Smooth muscle cell of the brain vasculature (primary cell): ENCODE measurements at places on chromosomes 11 and 22.

DNA sequence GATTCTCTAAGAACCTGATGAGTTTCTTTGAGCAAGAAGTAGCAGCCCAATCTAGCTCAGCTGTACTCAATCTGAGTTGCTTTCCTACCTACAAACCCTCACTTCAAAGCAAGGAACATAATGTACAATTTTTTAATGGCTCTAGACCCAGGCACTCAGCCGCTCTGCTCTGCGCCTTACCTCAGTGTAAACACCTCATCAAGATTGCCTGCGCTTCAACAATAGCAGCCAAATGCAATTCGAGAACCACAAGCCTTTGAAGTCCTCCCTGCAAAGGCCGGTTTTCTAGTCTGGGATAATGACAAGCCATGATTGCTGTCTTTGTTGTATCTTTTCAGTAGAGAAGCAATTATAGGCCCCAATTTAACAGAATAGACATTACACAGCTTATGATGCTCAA is 38.0 kb downstream of the JHY start:
- no peak for DNase-seq

DNA sequence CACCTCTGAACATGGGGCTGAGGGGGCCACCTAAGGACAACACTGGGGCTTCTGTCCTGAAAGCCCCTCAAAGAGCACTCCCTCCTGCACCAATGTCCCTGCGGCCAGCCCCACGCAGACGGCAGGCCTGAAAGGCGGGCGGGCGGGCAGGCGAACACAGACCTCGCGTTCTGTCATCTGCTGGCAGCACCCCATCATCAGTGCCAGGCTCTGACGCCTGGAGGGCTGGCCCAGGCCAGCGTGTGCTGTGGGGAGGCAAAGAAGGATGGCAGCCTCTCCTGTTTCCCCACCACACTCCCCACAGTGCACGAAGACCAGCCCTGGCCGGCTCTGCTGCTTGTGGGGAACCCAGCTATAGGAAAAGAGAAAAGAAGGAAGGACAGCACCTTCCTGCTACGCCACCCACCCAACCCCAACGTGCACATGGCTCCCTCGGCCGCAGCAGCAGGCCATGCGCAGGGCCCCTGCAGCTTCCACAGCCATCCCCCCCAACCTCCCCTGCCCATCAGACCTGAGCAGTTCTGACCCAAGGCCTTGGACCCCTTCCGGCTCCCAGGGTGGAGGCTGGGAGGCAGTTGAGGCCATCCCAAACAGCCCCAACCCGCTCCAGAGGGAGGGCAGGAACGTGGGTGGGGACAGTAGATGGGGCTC is 3.5 kb downstream of the SBF1 start:
- no peak for DNase-seq

- DNase-seq: no peak
Observed at GRCh38 chr22:17896586-17896985, 122.3 kb upstream of the BID start.

DNA sequence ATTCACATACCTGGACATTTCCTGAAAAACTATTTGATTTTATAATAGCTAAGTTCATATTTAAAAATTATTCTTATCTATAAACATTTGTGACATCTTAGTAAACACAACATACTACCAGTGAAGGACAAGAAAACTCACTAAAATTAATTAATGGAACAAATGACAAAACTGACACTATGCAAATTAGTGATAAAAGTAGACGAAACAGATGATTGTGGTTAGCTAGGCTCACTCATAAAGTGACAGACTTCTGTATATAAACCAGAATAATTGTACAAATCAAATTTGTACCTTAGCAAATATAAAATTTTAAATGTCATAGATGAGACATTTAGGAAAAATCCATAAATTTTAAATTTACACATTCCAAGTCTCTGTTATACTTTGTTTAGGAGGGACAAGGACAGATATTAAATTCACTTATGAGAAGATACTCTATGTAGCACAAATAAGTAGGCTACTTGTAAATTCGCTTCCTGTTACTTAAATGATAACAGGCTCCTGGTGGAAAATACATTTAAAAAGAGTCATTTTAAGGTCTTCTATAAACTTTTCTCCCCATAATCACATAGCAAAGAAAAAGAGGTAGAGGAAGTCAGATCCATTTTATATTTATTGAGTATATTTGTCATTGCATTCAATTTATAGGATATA is 81.2 kb downstream of the KIF18A start:
- DNase-seq: no peak

GRCh38 chr11:15562230-15562629 is 447.5 kb downstream of the INSC start:
- no peak for DNase-seq

- DNase-seq: no peak
Observed at GRCh38 chr11:45698777-45699497, 33.5 kb upstream of the CHST1 start.

DNA sequence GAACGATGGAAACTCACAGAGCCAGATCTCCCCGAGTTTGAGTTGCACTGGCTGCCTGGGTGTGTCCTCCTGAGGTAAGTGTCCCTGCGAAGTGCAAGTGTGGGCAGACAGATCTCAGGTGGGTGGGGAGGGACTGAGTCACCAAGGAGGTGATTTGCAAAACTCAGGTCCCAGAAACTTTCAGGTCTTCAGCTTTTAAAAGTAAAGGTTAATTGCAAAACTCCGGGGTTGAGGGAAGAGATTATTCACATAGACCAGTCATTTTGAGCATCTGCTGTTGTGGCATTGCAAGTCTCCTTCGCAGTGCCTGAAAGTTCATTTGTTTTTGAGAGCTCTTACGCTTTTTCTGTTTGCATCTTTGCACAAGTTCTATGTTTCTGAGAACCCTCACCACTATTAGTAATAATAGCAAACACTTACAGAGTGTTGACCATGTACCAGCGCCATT is 7.1 kb downstream of the CD44 start:
- DNase-seq: no peak

GRCh38 chr22:29798318-29798717 is 31.1 kb downstream of the UQCR10 start:
- no peak for DNase-seq

DNA sequence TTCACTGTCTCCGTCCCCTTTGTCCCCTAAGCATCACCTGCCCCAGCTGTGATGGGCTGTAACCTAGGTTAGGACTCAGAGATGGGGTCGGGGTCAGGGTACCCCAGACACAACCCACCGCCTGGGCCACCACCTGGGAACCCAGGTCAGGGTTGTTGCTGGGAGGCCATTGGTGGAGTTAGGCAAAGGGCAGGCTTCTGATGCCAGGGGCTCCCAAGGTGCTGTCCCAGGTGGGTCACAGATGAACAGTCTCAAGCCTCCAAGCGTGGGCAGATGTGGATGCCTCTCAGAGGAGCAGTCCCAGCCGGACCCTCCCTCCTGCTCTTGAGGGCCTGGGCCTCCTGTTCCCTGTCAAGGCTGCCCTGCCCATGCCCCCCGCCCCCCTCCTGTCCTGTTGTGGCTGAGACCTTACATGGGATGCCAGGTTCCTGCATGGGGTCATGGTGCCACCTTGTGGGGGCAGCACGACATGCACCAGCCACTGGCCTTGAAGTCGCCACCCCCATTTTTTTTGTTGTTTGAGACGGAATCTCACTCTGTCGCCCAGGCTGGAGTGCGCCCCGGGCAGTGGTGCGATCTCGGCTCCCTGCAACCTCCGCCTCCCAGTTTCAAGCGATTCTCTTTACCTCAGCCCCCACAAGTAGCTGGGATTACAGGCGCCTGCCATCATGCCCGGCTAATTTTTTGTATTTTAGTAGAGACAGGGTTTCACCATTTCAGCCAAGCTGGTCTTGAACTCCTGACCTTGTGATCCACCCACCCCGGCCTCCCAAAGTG is 12.1 kb downstream of the GATD1 start:
- DNase-seq: no peak

DNA sequence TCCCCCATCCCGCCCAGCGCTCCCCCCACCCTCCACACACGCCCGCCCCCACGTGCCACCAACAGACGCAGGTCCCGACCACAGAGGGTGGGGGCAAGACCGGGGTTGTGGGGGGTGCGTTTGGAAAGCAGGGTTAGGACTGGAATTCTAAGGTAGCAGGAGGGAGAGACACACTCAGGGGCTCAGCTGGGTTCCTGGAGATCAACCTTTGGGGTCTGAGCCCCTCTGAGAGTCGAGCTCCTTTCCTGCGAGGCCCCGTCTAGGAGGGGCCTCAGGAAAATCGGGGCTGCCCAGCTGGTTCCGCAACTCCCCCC is 429 bp downstream of the PGGHG start:
- no peak for DNase-seq

- DNase-seq: no peak
Observed at GRCh38 chr11:4704054-4704789, at the start of gene MMP26. Gene MMP26 (plus strand): TSS chr11:4704784.

DNA sequence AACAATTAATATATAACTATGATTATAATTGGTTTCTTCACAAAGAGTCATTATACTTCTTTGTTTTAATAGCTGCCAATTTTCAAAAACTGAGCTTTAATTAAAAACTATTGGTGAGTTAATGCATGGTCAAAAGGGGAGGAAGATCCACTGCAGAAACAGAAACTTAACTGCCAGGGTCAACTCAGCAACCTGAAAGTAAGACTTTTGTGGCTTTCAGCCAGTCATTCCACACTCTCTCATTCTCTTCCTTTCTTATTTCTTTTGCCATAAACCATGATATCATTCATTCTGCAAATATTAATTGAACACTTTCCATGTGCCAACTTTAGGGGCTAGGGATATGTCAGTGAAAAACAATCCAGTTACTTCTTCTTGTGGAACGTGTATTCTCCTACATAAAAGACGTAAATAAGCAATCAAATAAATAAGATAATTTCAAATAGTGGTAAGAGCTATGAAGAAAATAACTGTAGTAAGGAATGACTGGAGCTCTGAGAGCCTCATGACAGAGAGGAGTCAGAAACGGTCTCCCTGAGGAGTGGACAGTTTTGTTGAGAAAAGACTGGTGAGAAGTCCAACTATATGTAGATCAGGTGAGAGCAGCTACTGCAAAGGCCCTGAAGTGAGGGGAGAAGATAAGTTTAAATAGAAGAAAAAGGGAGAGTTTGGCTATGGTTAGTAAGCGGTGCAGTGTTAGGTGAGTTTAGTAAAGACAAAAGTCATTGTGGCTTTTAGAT is 130.5 kb downstream of the GRIA4 start:
- no peak for DNase-seq

DNA sequence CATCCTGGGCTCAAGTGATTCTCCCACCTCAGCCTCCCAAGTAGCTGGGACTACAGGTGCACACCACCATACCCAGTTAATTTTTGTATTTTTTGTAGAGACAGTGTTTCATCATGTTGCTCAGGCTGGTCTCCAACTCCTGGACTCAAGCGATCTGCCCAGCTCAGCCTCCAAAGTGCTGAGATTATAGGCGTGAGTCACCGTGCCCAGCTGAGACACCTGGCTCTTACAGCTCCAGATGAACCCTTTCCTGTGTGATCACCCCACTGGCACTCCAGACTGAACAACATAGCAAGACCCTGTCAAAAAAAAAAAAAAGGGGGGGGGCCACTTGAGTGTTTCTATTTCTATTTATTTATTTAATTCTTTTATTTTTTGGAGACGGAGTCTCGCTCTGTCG is 1.0 kb upstream of the ADSL start:
- no peak for DNase-seq

GRCh38 chr11:86589856-86590589 is 82.4 kb downstream of the ME3 start:
- DNase-seq: no peak

GRCh38 chr11:98600786-98601773 is 419.7 kb upstream of the CNTN5 start:
- DNase-seq: no peak

GRCh38 chr11:130218501-130219070 is 59.0 kb downstream of the ST14 start:
- no peak for DNase-seq

- DNase-seq: no peak
Observed at GRCh38 chr11:103714246-103714645, 322.2 kb upstream of the DDI1 start.

DNA sequence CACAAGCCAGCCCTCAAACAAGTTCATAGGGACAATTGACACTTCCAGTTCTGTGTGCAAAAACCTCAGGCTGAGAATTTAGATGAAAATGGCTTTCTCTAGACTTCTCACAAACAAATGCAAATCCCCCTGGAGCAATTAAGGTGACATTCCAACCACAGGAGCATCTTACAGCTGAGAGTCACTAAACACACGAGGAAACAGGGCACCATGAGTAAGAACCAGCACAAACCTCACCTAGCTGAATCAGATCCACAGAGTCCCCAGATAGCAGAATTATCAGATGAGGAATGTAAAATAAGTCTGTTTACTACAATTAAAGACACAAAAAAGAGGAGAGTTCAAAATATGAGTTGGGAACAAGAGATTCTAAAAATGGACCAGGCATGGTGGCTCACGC is 51.5 kb downstream of the RTL6 start:
- DNase-seq: no peak

DNA sequence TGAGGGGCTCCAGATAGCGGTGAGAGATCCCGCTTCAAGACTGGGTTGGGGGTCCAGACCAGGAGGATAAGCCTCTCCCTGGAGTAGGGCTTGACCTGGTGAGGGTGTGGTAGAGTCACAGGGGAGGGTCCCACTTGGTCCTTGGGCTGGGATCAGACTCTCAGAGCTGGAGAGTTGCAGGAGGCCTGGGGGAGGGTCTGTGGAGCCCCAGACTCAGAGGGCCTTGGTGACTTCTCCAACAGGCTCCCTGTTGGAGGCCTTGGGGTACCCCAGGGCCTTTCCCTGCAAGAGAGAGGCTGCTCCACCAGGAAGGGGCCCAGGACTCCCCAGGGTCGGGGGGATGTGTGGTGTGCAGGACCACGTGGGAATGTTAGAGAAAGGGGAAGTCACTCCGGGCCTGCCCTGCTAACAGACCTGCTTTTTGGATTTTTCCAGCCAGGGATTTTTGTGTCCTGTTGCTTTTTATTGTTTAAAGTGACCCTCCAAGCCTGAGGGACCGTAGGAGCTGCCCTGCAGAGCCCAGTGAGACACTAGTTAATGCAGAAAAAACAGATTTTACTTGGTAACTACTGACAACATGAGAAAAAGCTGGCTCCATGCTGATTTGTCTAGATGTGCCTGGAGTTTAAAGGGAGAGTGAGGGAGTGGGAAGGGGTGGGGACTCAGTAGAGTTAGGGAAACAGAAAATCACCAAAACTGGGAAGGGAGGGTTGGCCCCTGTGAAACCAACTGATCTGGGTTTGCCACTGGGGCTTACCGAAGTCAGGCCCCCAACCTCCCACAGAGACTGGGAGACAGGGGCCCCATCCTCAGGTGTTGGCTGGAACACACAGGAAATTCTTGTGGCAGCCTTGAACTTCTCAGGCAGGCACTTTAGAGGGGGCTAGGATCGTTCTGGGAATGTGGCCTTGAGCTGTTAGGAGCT is 801 bp upstream of the TXNRD2 start:
- peak; percentile 39 for DNase-seq

GRCh38 chr22:39244496-39245129 is at the start of gene PDGFB:
Gene PDGFB (minus strand): TSS chr22:39244982. CDS start chr22:39243963, 1,019 bp downstream.
- DNase-seq: no peak

GRCh38 chr11:66494458-66494857 is 14.2 kb downstream of the DPP3 start:
- DNase-seq: no peak

- no peak for DNase-seq
Observed at GRCh38 chr11:119339589-119340334, 921 bp downstream of the C1QTNF5 start.

- no peak for DNase-seq
Observed at GRCh38 chr11:59953463-59954218, 10.2 kb upstream of the OOSP4A start.
